ENCODE measurements at places on chromosomes 5 and 9.

DNA sequence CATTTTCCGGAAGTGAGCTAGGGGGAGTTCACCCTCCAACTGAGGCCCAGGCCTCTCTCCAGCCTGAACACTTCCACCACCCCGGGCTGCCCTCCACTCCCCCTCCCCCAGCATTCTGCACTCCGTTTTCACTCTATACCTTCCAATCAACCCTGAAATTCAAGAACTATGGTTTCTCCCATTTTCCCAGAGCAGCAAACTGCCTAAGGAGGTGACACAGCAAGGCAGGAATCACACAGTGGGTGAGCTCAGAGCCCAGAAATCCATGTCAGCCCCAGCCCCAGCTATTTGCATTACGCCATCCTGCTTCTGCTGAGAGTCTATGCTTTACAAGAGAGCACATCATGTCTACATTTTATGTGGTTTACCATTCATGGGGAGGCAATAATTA, 11.9 kb downstream of the MSX2 start:
- DNase-seq, result peak; percentile 26

DNA sequence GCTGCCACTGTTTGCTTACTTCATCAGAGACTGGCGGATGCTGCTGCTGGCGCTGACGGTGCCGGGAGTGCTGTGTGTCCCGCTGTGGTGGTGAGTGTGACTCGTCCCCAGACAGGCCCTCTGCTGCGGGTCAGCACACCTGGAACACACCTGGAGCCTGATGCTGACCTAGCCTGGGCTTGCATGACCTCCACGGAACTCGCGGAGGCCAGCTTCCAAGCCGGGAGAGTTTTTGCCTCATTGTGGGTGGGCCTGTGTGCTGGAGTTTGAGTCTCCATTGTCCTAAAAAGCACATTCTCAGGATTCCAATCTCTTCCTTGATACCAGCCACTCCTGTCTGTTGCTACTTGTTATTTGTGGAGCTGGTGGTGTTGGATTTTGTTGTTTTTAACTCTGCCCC, 28.1 kb downstream of the SLC22A4 start:
- no peak for DNase-seq

- peak; percentile 15 for DNase-seq
Measured at GRCh38 chr9:6975198-6975597, 217.4 kb downstream of the KDM4C start.

GRCh38 chr5:32474209-32474854, 29.8 kb upstream of the ZFR start:
- no peak for DNase-seq

DNA sequence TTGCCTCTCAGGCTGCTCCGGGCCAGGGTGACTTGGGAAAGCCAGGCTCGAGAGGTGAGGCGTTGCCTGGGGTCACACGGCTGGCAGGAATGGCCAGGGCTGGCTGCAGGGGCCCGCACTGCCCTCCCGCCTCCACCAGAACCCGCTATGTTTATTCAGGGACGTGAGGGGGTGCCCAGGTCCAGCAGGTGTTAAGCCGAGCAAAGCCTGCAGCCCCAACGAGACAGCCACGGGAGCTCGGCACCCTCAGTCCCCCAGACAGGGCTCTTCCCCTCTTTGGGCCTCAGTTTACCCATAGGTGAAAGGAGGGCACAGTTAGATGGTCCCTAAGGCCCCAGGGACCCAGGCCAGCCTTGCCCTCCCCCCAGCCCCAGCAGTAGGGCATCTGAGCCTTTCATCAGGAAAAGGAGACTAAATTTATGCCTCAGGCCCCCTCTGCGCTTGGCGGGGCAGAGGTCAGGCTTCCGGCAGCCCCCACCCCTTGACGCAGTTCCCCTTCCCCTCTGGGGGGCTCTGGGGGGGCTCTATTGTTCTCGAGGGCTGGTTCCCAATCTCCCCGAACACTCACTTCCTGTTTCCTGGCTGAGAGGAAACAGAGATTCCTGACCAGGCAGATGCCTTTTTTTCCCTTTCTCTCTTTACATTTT, 7.1 kb upstream of the EGFL7 start:
- no peak for DNase-seq

DNA sequence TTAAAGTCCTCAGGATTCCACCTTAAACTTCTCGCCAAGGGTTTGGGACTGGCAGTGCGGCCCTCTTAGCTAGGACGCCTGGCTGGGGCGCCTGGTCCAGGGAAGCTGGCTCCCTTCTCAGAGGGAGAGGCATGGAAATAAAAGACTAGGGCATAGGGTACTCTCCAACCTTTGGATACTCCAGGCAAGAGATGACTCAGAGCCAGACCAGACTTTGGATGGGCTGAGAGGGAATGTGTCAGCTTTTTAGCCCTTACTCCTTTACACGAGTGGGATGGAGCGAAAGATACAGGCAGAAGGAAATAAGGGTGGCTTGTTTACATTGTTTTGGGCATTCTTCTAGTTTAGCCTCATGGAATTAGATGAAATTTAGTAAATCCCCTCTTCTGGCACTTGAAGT, 48.2 kb downstream of the IL31RA start:
- peak; percentile 38 for DNase-seq

DNA sequence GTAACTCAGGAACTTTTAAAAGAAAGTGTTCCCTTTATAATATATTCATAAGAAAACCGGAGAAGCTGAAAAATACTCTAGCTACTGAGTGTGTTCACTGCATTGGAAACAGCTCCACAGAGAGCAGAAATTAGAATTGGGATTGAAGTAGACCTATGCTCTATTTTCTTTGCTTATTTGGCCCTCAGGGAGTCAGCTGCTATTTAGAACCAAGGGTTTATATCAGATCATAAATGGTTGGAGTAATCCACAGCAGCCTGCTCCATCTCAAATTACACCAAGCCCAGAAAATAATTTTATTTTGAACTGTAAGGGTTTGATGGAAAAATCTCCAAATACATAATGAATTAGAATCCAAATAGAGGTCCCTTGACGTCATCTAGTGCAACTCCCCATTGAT, 202.6 kb downstream of the ADAMTSL1 start:
- DNase-seq, result peak; percentile 14

DNA sequence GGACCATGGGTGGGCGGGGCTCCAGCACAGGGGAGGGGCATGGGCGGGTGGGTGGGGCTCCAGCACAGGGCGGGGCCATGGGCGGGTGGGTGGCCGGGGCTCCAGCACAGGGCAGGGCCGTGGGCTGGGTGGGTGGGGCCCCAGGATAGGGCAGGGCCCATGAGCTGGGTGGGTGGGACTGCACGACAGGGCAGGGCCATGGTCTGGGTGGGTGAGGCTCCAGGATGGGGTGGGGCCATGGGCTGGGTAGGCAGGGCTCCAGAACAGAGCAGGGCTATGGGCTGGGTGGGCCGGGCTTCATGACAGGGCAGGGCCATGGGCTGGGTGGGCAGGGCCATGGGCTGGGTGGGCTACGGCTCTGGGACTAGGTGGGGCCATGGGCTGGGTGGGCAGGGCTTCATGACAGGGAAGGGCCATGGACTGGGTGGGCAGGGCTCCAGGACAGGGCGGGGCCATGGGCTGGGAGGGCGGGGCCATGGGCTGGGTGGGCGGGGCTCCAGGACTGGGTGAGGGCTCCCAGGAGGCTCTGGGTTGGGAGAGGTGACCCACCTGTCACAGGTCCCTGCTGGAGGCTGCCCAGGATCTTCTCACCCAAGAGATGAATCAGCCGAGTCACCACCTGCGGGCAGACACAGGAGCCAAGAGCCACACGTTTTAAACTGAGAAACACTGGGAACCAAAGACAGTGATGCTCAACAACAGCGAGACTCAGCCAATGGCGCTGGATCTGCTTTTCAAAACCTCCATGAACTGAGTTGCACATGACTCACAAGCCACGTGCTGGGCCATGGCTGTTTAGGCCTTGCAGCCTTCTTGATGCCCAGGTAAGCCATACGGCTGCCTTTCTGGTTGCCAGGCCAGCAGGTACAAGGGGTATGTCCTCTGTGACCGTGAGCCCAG, 33.6 kb upstream of the NSMF start:
- DNase-seq, result no peak

- DNase-seq, result no peak
Measured at GRCh38 chr5:174231956-174232487, 186.5 kb downstream of the NSG2 start.

DNA sequence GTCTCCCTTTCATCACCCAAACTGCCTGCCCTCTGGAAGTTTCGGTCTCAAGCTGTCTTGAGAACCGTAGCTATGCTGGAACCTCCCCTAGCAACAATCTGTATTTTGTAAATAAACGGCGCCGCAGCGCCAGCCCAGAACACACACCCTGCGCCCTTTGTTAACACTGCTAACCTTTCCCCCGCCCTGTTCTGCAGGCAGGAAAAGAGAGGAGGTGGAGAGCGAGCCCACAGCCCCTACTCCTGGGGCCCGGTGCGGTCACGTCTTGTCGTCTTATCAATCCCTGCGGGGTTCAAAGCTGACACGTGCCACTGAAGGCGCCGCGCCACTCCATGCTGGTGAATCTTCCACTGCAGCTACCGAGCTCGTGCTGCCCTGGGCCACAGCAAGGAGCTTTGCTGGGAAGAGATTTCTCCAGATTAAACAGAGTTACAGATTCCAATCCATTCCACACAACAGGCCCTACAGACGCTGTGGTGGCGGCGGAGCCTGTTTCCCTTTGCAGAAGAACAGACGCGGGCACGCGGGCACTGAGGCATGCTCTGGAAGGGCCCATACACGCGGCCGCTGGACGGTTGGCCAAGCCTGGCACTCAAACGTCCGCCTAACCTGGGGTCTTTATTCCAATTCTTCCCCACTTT, 25.3 kb downstream of the ZDHHC11B start:
- no peak for DNase-seq

GRCh38 chr9:136691316-136692184, 4.3 kb upstream of the AGPAT2 start:
- no peak for DNase-seq

Data from fibroblast of gingiva (primary cell).